ENCODE measurements at places on chromosomes 1 and 21.

GRCh38 chr1:235430991-235431390 lies 63.8 kb downstream of the TBCE start:
- DNase-seq = no peak

DNA sequence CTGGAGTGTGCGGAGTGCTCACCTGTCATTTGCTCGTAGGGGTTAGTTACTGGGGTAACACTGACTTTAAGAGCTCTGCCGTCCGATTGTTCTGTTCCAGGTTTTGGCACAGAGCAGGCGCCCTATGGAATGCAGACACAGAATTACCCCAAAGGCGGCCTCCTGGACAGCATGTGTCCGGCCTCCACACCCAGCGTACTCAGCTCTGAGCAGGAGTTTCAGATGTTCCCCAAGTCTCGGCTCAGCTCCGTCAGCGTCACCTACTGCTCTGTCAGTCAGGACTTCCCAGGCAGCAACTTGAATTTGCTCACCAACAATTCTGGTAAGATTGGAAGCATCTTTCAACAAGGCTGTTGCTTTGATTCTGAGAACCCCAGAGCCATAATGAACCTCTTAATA lies 12.6 kb downstream of the ETS2 start:
- DNase-seq = no peak

DNA sequence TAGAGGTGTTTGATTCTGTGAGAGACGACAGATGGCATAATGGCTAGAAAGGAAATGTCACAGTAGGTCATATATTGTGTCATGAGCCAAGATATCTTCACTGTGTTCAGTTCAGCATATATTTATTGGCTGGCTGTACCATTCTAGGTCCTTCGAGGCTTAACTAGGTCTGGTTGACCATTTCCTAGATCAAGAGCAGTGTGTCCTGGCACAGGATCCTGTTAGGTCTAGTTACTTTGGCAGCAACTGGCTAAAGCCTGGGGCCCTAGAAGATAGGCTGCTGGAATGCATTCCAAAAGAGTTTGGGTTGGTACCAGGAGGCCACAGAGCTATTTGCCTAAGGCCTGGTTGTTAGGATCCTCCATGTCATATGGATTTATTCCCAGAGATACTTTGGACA lies 20.9 kb downstream of the ZBTB40 start:
- DNase-seq = no peak

- no peak for DNase-seq
These were observed 191.4 kb downstream of the KCNK2 start for GRCh38 chr1:215273838-215274516.

DNA sequence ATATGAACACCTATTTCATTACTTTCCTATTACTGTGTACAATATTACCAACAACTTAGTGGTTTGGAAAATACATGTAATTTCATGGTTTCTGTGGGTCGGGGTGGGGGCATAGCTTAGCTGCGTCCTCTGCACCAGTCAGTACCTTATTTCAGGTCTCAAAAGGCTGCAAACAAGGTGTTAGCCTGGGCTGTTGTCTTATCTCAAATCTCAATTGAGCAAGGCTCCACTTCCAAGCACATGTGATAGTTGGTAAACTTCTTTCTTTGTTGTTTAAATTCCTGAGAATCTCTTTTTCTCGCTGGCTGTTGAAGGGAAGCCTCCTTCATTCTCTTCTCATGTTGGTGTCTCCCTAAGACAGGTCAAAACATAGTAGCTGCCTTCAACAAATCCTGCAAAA lies 485.4 kb downstream of the AMY1C start:
- no peak for DNase-seq

DNA sequence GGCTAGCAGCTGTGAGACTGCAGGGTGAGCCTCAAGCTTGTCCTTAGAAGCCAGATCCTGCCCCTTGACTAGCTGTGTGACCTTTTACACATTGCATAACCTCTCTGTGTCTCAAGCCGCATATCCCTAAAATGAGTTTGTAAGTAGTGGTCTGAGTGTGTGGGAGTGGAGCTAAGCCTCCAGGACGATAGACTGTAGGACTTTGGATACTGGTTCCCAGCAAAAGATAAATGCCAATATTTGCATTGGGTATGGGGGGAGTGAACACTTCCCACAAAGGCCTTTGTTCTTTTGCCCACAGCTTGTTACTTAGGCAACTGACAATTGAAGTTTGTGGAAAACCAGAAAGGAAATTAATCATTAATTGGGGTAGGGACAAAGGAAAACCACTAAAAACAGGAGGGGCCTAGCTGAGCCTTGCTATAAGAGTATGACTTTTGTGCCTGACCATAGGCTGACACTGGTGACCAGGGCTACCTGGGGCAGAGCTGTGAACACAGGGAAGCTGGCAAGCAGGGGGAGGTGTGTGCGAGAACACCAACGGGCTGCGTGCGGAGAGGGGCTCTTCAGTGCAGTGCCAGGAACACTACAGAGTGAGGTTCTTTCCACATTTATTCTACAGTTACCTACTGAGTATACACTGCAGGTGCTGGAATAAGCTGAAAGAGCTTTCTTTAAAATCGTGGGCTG lies 102.4 kb upstream of the ETV3 start:
- DNase-seq = no peak

- no peak for DNase-seq
These were observed 499.3 kb upstream of the ADAMTS5 start for GRCh38 chr21:27466140-27466539.

- no peak for DNase-seq
These were observed 52.3 kb upstream of the MRPS6 start for GRCh38 chr21:34020983-34021553.

GRCh38 chr1:197435224-197435623 lies 167.2 kb downstream of the CRB1 start:
- DNase-seq = no peak

DNA sequence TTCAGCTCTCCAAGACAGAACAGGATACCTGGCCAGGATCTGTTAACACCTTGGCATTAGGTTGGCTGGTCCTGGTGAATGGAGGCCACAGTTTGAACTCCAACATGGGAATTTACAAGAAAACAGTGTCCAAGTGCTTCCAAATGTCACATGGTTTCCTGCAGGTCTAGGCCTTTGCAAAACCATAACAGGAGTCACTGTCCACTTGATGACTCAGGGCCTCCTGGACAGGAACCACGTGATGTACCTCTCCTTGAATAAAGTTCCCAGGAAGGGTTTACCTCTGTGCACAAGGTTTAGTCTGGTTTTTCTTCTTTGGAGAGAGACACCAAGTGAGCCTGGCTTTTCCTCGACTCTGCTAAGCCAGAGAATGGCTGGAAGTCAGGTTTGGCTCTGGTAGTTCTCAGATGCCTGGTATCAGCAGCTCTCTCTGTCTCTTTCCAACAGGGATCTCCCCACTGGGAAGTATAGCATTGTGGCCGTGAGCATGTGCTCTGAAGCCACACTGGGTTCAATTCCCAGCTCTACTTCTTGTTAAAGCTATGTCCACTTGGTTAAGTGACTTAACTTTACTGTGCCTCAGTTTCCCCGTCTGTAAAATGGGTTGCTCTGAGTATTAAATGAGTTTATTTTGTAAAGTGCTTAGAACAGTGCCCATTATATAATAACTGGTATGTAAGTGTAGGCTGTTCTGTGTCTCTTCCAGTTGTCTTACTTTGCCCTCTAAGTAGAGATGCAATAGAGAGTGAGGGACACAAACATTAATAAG lies 27.3 kb upstream of the TMEM61 start:
- DNase-seq = no peak

- no peak for DNase-seq
These were observed 7.9 kb downstream of the LEFTY2 start for GRCh38 chr1:225933072-225933471.

- no peak for DNase-seq
These were observed 161.3 kb upstream of the SGIP1 start for GRCh38 chr1:66372522-66373101.

- DNase-seq = no peak
These were observed 251.2 kb downstream of the ZNF326 start for GRCh38 chr1:90246069-90246468.

DNA sequence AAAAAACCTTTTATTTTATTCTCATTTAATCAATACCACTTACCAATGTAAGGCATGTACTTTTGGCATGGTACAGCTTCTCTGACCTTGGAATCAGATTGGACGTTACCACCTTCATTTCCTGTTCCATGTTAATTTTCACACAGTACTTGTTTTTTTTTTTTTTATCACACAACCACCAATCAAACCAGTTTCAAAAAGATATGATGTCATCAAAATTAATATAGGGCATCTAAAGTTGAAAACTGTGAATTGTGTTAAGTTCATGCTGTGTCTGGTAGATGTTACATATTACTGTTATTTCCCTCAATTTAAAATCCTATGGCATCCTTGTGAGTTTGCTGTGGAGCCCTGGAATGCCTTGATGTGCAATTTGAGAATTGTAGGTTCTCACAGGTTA lies 85.1 kb downstream of the NPHS2 start:
- no peak for DNase-seq

DNA sequence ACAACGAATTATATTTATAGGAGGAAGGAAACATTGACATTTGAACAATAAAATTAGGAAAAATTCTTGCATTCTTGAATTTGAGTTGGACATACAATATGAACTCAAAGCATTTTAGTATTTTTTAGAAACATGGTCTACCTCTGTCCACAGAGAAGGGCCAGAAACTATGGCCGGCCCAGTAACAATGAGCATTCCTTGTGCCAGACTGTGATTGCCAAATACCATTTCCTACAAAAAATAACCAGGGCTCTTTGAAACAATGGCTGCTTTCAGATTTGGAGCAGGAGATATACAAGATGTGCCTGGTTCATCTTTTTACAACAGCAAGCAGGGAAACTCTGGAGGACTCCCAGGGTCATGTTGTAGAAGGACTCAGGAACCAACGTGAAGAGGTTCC lies 38.4 kb downstream of the NOS1AP start:
- no peak for DNase-seq

DNA sequence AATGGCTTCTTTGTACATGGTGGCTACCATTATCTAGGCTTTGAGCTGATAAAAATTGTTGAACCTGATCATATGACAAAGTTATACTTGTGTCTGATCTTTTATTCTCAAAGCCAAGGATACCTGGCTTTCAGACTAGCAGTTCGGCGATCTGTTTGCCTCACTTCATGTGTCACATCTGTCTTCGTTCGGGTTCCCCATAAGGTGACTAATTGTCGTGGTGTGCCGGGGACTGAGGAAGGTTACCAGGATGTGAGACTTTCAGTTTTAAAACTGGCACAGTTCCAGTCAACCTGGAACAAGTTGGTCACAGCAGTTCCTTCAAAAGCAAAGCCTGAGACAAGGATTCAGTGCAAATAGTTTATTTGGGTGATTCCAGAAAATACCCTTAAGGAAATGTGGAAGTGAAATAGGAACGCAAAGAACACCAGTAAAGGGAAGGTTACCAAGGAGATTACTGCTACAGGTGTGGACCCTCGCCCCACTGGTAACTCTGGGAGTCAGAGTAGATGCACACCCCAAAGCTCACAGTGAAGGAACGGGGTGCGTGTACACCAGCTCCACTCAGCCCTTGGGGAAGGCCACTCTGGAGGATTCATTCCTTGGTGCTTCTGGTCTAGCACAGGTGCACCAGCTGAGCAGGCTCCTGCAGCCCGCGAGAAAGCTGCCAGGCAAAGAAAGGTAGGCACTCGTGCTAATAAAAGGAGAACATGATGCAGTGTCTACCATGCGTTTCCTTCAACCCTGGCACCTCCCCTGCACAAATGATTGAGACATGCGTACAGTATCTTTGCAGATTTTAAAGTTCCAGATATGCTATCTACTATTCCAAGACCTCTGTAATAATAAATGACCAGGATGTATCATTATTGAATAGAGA lies 69.0 kb downstream of the VWA5B1 start:
- DNase-seq = no peak

- no peak for DNase-seq
These were observed 182.0 kb downstream of the DYRK1A start for GRCh38 chr21:37548521-37548981.

GRCh38 chr21:36489776-36490165 lies 9.8 kb upstream of the CLDN14 start:
- no peak for DNase-seq

- DNase-seq = no peak
These were observed 10.2 kb downstream of the DHCR24 start for GRCh38 chr1:54876814-54877213.

DNA sequence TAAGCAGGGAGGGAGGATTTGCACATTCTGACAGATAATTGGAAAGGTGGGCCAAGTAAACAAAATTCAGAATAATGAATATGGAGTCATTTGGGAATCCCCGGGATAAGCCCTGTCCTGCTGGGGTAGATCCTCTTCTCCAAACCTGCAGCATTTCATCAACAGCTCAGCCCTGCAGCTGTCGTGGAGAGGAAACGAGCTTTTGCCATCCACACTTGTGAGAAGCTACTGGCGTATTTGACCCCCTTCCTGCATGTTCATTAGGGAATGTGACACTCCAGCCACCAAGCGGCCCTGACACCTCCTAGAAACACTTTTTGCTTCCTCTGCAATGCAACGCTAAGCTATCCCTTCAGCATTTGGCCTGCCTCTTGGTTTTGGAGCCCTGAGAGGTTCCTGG lies 8.0 kb upstream of the LEFTY2 start:
- no peak for DNase-seq

DNA sequence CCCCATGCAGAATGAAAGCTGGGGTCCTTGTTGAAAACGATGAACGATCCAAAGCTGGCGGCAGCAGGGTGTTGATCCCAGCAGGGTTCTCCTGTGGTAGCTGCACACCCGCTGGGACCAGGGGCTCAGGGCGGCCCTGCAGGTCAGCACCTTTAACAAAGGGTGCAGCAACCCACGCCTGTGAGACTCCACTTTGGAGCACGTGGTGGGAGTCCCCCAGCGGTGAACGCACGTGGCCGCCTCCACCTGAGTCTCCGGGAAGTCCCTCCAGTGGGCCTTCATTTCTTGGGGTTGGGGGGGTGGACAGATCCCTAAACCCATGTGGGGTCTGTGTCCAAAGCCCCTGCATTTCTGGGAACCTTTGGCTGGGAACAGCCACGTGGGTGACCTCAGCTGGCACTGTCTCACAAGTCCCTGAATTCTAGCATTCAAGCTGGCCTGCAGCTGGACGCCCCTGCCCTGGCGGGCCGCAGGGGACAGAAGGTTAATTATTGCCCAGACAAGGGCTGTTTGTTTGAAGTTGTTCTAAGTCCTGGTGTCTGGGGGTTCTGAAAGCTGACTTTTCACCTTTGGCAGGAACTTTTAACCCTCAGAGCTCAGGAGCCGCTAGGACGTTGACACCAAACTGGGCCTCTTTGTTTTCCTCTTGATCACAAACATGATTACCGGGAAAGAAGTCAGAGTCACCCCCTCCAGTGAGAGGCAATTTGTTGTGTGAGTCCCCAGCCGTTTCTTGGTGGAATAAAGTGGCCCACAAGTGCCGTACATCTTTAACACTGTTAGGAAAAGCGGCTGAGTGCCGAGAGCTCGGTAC lies 64.5 kb downstream of the COL18A1 start:
- DNase-seq = no peak

DNA sequence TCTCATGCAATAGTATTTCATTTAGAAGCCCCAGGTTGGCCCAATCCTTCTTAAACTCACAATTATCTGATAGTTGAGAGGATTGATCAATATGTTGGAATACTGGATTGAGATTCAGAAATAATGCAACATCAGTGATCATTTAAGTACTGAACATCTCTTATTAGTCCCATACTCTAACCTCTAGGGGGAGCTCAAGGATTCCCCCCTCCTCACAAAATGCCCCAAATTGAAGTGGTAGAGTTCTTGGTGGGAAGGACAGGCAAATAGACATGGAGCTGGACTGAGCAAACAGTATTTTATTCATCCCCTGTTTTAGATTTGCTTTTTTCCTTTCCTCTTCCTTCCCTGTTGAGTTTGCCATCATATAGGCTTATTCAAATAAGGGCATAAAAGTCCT lies 62.8 kb downstream of the NGF start:
- DNase-seq = no peak

GRCh38 chr1:193311226-193311948 lies 125.0 kb upstream of the B3GALT2 start:
- DNase-seq = no peak

GRCh38 chr1:244861683-244862082 lies 2.7 kb downstream of the HNRNPU start:
- no peak for DNase-seq

Measured in activated CD8-positive, alpha-beta memory T cell treated with anti-CD3 and anti-CD28 coated beads for 48 hours (primary cell).